Activated CD8-positive, alpha-beta memory T cell treated with anti-CD3 and anti-CD28 coated beads for 4 hours (primary cell): ENCODE measurements at places on chromosomes 3 and 15.

GRCh38 chr15:28929200-28929599 lies 43.4 kb downstream of the APBA2 start:
- no peak for DNase-seq

DNA sequence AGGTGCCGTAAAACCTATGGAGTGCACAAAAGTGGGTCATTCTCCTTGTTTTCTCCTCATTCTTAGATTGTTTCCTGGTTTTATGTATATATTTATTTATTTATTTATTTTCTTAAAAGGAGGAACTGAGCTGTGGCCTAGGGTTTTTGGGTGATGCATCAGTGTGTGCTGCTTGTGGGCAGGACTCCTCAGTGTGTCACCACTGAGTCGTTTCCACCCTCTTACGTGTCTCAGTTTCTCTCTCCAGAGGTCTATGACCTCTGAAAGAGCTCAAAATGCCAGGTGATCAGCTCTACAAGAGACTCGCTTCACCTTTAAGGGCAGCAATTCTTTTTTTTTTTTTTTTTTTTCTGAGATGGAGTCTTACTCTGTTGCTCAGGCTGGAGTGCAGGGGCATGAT lies 72.9 kb downstream of the CD200 start:
- DNase-seq: no peak

DNA sequence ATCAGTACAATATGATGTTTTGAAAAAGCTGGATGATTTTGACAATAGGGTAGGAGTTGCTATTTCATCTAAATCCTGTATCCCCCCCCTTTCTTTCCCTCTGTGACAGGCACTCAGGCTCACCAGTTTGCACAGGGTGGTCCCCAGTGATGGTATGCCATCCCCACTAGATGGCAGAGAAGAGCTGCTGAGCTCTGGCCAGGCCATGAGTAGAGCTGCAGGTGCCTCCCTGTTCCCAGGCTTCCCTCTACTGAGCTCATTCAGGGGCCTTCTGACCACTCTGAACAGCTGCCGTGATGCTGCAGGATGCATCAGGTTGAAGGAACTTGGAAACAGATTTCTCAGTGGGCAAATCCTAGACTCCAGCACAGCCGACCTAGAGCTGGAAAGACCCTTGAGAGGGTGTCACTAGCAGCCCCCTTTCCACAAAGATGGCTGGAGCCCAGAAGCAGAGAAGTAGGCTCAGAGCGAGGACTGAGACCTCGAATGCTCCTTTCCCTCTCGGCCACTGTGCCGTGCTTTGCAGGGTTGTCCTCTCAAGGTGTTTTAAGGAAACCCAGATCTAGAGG lies 45.1 kb downstream of the EFCAB12 start:
- no peak for DNase-seq

- DNase-seq: no peak
Measured at GRCh38 chr15:98324341-98324970, 323.9 kb upstream of the IGF1R start.

DNA sequence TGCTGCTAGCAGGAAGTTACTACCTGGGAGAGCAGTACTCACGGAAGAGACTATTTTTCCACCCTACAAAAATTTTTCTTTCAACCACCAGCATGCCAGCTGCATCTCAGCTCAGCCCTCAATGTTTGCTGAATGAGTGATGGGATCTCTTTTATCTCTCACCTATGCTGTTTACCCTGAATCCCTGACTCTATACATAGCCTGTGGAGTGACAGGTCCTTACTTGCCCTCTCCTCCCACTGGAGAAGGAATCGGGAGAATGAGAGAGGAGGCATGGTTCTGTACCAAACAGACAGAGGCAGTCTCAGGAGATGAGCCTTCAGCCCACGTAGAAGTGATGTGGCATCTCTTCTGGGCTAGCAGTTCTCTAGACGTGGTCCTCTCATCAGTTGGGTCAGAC lies 6.7 kb upstream of the DGKG start:
- DNase-seq: no peak
